HepG2 (cell line): ENCODE measurements at places on chromosomes 6 and 20.

GRCh38 chr20:46108435-46108841 lies 9.7 kb upstream of the CD40 start:
- no peak for DNase-seq

GRCh38 chr6:13065581-13065980 lies 262.8 kb downstream of the TBC1D7 start:
- no peak for DNase-seq

- DNase-seq = no peak
Observed at GRCh38 chr6:127058027-127058426, 60.4 kb upstream of the RSPO3 start.

DNA sequence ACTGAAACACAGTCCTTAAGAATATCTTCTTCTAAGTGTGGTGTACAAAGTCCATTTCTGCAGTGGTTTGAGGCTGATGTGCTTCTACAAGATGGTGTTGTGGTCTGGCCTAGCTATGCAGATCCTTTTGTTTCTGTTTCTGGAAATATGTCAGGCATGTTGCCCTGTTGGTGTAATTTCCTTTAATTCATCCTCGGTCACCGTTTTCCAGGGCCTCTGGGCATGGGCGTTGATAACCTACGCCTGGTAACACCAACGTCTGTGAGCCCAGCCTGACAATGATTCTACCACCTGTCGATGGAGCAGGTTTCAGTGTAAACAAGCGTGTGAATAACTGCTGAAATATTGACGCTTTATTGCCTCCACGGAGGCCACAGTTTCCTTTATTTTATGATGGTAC lies 33.3 kb upstream of the AFDN start:
- DNase-seq = no peak

DNA sequence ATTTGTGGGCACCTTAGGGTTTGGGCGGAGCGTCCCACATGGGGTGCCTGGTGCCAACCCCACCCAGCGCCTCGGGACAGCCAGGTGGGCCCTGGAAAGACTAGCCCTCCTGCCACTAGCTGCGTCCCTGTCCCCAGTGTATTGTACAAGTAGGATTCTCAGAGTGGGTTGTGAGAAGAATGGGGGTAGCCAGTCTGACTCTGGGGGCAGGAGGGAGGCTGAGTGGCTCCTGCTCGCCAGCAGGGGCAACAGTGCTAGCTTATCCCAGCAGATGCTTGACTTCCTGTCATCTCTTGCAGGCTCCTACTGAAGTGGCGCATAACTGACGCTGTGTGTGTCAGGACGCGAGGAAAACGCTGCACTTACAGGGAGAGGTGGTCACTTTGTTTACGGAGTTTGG lies 9.3 kb downstream of the PSMA7 start:
- DNase-seq = no peak

GRCh38 chr6:56520218-56520617 lies 122.5 kb downstream of the DST start:
- no peak for DNase-seq

- DNase-seq = no peak
Observed at GRCh38 chr6:52076791-52077179, 10.6 kb downstream of the PKHD1 start.

DNA sequence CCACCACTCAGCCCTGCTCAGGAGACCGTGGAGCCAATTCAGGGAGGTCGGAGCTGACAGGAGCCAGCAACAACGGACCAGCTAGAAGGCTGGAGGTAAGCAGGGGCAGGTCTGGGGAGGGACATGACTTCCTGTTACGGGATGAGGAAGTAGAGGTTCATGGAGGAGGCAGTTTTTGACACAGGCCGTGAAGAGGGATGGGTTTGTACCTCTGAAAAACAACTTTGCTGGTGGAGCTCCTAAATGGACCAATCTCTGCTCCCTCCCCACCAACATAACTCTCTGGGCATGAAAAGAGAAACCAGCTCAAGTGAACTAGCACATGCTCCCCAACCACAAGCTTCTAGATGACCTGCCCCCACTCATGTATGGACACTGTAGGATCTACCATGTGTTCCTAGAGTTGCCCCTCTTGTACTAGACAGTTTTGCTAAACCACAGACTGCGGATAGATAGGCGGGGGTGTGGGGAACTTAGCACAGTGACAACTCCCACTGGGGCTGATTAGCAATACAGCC lies 31.4 kb downstream of the RALGAPA2 start:
- DNase-seq = no peak
